ENCODE measurements at places on chromosomes 6 and 20. TPM values are rescaled to one million over a fixed set of nuclear protein-coding genes. Genes with fewer than 3 reads are reported as not detected.

PNPLA1 gene
- polyA plus RNA-seq, result not detected

TMEM74B gene
- polyA plus RNA-seq, result 3.7 TPM

SCUBE3 gene
- 0.13 TPM for polyA plus RNA-seq

GMPR gene
- polyA plus RNA-seq, result 0.53 TPM

PCIF1 gene
- polyA plus RNA-seq, result 18.7 TPM

CYP21A2 gene
- polyA plus RNA-seq, result not detected

STMN3 gene
- polyA plus RNA-seq, result 3.8 TPM

ORC3 gene
- 30.5 TPM for polyA plus RNA-seq

COL12A1 gene
- polyA plus RNA-seq, result 7.5 TPM

CST4 gene
- polyA plus RNA-seq, result not detected

PET117 gene
- polyA plus RNA-seq, result 25.0 TPM

TRIM26 gene
- polyA plus RNA-seq, result 31.1 TPM

VARS2 gene
- polyA plus RNA-seq, result 15.0 TPM

TCF21 gene
- polyA plus RNA-seq, result 0.17 TPM

FLRT3 gene
- 3.8 TPM for polyA plus RNA-seq

PTGIS gene
- polyA plus RNA-seq, result 0.05 TPM

THBD gene
- polyA plus RNA-seq, result 19.1 TPM

COL9A1 gene
- not detected for polyA plus RNA-seq

IRF4 gene
- 0.03 TPM for polyA plus RNA-seq

PRL gene
- not detected for polyA plus RNA-seq

BACH2 gene
- polyA plus RNA-seq, result 0.01 TPM

IL17A gene
- polyA plus RNA-seq, result not detected

GOPC gene
- polyA plus RNA-seq, result 33.0 TPM

UNC93A gene
- not detected for polyA plus RNA-seq

SMLR1 gene
- polyA plus RNA-seq, result 0.03 TPM

Measured in A549 (cell line).